AG04449 (cell line): ENCODE measurements at places on chromosomes 1 and 21.

DNA sequence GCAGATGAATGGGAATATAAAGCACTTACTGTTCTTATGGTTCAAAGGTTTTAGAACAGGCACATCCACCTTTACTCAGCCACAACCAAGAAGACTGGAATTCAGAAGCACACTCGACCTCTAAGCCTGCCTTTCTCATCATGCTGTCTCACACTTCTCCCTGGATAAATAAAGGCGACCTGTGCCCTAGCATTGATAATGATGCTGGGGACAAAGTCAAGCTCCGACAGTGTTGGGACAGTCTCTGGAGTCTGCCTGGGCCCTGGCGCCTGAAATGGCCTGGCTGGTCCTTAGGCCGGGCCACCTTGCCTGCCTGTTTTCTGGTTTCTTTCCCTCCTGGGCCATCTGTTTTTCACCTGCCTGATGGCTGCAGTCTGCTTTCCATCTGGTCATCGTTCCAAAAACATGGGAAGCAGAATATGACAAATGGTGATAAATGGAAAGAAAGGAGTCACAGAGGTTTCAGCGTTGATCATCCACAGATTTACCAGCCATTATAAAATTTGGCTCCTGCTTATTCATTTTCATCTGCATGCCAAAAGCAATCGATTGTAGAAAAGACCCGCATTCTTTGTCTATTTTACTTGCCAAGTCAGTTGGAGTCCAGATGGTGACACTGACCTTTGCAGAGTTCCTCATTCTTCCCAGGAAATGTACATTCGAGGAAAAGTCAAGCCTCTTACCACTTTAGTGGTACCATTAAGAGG is 91.2 kb upstream of the KCNJ15 start:
- no peak for DNase-seq

DNA sequence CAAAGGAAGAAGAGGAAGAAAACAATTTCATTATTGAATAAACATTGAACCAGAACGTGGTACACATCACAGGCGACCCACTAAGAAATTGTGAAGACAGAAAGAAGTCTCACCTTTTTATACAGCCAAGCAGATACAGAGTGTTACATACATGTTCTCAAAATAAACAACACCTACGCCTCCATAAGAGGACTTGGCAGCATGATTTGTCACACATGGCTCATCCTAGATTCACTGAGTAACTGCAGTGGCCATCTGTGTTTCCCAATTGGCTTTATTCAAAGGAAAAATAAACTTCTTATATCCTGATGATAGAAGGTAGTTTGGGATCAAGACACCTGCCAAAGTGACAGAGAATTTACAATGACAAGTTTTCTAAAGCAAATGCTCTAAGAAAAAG is 7.6 kb upstream of the KRTAP19-8 start:
- no peak for DNase-seq

- DNase-seq, result peak; percentile 24
Measured at GRCh38 chr1:34786521-34787325, 5.7 kb downstream of the GJB3 start.

DNA sequence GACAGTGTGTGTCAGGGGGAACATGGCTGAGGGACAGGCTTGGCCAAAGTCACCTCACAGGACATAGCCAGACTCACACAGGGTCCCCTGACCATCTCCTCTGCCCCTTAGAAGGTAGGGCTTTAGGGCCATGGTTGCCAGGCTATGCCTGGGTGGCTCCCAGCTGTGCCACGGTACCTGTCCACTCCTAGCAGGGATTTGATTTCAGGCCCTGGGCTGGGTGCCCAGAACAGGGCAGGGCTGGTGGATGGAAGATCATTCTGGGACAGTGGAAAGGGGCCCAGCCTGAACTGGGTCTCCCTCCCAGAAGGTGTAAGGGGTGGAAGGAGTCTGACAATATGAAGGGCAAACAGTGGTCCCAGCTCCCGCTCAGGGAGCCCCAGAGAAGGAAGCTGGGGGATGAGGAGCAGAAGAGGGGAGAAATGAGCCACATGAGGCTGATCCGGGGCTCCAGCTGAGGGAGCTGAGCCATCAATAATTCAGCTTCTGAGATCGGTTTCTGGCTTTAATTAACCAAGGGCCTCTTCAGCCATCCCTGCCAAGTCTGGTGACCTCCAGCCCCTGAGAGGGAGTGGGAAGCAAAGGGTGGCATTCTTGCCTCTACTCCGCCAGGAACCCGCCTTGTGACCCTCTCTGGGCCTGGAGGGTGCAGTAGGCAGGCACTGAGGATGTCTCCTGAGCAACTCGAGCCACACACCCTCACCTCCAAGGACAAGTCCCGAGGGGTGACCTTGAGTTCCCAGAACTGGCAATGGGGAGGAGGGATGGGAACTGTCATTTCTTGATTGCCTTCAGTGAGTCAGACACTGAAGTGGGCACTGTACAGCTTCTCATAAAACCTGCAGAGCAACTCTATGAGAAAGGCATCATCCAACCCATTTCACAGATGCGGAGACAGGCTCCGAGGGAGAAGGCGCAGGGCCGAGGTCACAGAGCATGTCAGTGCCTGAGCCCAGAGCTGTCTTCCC is 2.1 kb downstream of the CD164L2 start:
- DNase-seq, result no peak

- DNase-seq, result no peak
Measured at GRCh38 chr1:23140940-23141596, 27.6 kb downstream of the LUZP1 start.

DNA sequence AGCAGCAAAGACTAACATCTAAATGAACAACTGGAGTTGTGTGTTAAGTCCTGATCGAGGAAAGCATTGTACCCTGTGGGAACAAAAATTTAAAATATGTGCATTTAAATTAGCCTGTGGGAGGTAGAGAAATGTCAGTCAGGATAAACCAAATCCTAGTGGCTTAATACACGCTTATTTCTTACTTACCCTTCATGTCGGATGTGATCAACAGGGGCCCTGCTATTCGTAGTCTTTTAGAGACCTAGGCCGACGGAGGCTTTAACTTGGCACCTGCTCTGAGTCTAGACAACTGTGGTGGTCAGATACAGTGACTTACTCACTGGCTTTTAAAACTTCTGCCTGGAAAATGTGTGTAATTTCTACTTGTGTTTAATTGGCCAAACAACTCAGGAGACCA is 10.2 kb downstream of the GSTM3 start:
- DNase-seq, result no peak

DNA sequence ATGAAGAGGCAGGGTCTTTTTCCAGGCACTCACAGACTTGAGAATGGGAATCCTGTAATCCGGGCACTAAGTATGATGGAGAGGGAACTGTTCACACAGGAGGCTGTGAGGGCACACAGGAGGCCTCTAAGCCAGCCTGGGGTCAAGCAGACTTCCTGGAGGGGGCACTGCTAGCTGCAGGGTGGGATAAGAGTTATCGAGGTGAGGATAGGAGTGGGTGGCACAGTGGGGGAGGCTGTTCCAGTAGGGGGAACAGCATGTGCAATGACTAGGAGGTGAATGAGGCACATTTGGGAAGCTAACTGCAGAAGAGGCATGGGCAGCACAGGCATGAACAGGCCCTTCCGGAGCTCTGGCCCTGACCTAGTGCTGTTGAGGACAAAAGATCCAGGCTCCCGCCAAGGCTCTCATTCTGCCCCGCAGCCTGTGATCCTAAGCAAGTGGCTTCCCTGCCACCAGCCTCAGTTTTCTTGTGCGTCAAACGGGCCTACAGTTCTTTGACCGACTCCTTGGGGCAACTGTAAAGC is 216.7 kb downstream of the TRABD2B start:
- no peak for DNase-seq

- no peak for DNase-seq
Measured at GRCh38 chr1:182601416-182601786, 2.8 kb downstream of the RGS16 start.

DNA sequence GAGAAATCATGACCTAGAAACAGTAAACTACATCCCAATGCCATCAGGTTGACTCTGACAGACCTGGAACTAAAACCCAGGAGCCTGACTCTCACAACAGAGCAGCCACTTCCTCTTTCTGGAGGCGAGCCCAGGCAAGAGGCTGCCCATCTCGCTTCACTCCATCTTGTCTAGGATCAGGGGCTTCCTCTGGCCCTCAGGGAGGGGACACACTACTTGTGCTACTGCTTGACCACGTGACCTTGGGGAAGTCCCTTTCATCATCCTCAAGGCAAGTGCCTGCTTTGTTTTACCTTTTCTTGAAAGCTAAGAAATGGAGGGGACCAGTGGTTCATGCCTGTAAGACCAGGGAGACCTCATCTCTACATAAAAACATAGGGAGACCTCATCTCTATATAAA is 2.6 kb upstream of the TENT5B start:
- no peak for DNase-seq

DNA sequence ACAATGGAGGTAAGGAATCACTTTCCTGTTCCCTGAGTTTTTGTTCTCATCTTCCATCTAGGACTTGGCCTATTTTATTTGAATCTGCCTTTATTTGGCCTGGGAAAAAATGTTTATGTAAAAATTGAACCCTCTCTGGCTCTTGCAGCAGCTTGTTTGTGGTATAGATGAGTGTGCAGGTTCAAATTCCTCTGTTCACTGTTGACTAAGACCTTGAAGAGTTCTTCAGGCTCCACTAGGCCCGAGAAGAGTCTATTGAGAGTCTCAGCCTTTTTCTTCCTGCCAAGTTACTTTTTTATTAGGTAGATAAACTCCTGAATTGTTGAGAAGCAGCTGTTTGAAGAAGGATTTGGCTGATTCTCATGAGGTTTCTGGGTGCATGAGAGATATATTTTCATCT is 248.8 kb upstream of the ADGRL2 start:
- no peak for DNase-seq

DNA sequence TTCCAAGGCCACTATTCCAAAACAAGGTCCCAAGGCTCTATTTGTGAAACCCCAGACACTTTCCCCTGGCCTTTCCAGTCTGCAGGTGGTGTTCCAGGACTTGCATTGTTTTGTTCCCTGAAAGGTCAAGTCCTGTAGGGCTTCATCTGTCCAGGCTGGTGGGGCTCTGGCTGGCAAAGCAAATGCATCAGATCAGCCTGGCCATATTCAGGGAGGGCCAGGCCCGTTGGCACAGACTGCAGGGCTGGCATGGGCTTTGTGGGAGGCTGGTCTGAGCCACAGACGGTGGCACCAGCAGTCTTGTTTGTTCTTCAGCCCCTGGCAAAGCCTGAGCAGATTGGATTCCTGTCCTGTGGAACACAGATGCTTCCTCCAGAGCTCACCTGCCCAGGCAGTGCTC is 93.0 kb downstream of the SPATA46 start:
- no peak for DNase-seq

- DNase-seq, result no peak
Measured at GRCh38 chr1:182764029-182764727, 25.4 kb upstream of the NPL start.

DNA sequence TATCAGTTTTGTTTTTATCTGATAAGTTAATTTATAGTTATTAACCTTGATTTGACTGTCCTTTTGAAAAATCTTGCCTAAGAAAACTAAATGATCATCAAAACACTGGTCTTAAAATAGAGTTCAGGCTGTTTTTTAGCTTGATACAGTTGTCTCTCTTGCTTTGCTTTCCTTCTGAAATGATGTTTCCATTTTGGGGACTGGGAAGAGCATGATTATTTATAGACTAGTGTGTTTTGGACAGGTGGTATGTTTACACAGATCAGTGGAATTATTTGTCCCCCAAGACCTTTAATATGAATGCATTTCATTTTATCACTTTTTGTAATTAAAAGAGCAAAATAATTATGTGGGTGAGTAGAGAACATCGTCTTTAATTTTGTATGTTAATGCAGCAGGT is 90.8 kb downstream of the XPR1 start:
- DNase-seq, result no peak

GRCh38 chr1:218058730-218059129 is 226.4 kb upstream of the RRP15 start:
- no peak for DNase-seq

DNA sequence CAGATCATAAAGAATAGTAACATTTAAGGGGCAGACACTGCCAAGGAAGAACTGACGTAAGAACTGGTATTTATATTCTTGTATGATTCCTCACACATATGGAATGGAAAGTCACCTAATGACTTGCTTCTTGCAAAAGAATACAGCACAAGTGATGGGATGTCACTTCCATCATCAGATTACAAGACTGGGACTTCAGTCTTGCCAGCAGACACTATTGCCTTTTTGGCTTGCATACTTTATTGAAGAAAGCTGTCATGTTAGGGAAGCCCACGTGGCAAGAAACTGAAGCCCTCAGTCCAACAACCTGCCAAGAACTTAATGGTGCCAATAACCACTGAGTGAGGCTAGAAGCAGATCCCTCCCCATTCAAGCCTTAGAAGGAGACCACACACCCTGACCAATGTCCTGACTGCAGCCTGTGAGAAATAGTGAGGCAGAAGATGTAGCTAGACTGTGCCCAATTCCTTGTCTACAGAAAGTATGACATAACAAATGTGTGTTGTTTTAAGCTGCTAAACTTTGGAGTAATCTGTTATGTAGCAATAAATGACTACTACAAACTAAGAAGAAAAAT is 12.0 kb downstream of the EGLN1 start:
- peak; percentile 68 for DNase-seq

- DNase-seq, result peak; percentile 34
Measured at GRCh38 chr1:196466654-196467053, 141.6 kb downstream of the KCNT2 start.

DNA sequence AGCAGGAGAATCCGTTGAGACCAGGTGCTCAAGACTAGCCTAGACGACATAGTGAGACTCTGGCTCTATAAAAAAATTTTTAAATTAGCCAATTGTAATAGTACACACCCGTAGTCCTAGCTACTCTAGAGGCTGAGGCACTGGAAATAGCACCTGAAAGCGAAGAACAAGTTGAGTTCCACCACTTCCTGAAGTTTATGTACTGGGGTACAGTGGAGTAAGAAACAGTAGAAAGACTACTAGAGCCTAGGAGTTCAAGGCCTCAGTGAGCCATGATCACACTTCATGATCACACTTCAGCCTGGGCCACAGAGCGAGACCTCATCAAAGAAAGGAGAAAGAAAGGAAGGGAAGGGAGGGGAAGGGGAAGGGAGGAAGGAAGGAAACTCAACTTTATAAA is 19.8 kb downstream of the RSBN1 start:
- no peak for DNase-seq

- no peak for DNase-seq
Measured at GRCh38 chr1:235802573-235803346, 63.9 kb downstream of the LYST start.

DNA sequence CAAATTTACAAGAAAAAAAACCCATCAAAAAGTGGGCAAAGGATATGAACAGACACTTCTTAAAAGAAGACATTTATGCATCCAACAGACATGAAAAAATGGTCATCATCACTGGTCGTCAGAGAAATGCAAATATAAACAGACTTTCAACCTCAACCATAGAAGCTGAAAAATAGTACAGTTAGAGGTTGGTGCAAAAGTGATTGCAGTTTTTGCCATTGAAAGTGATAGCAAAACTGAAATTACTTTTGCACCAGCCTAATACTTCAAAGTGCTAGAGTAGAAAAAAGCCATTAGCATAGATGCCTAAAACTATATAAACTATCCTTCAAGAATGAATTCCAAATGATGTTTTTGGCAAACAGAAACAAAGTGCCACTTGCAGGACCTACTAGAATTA is 365.8 kb upstream of the DPYD start:
- DNase-seq, result no peak

- no peak for DNase-seq
Measured at GRCh38 chr1:17825273-17826164, 70.4 kb downstream of the ACTL8 start.

- DNase-seq, result no peak
Measured at GRCh38 chr1:24929398-24930259, 447 bp downstream of the RUNX3 start.

GRCh38 chr1:182080040-182080439 is 18.5 kb upstream of the ZNF648 start:
- no peak for DNase-seq
